ENCODE measurements at places on chromosomes 1 and 21.

DNA sequence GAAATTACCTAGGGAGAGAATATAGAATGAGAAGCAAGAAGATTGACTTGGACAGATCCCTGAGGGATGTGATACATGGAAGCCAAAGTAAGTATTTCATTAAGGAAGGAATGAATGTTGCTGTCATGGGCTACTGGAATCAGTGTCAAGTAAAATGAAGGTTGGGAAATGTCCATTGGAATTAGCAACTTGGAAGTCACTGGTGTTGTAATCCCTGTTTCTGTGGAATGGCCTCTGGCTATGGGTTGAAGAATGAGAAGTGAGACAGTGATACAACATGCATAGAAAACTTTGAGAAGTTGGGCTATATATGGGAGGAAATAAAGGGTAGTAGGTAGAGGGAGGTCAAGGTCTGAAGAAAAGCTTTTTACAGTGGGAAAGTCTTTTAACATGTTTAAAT is 54.7 kb downstream of the CCDC18 start:
- H3K27ac ChIP-seq, result no peak overlapping the region
- no peaks in the 10 kb centered on the region for H3K36me3 ChIP-seq
- H3K4me1 ChIP-seq, result no peaks in the 10 kb centered on the region
- DNase-seq, result no peak

DNA sequence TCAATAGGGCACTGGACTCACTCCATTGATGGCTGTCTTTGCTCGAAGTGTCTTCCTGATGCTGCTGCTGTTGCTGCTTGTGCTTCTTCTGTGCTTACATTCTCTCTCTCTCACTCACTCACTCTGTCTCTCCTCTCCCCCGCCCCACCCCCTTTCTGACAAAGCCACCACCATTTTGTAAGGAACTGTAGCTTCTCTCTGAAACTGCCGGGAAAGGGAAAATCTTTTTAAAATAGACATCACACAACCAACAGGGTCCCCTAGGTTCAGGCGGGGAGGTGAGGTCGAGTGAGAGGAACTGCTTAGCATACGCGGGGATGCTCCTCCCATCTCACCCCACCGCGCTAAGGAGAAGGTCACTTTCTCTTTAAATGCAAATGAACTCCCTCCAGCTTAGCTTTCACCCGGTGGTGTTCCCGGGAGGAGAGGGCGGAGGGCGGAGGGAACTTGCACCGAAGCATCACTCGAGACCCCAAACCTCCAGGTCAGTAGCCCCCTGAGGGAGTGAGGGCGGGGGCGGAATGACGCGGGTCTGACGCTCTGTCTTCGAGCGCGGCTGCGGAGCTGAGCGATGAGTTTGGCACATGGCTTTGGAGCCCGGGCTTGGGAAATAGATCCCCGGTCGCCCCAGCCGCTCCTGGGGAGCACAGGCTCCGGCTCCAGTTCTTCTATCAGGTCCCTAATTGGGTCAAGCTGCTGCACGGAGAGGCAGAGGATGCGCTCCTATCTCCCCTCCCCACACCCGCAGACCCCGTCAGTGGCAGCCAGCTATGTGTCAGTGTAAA is at the start of gene CCDC28B:
CCDC28B (plus strand) TSS at position 370 of the 785 bp plus-strand sequence. CDS start 1,341 bp downstream, outside the sequence.
- DNase-seq, result no peak
- H3K36me3 ChIP-seq, result peaks cover 14% of the 10 kb centered on the region
- H3K4me1 ChIP-seq, result peaks cover 33% of the 10 kb centered on the region

DNA sequence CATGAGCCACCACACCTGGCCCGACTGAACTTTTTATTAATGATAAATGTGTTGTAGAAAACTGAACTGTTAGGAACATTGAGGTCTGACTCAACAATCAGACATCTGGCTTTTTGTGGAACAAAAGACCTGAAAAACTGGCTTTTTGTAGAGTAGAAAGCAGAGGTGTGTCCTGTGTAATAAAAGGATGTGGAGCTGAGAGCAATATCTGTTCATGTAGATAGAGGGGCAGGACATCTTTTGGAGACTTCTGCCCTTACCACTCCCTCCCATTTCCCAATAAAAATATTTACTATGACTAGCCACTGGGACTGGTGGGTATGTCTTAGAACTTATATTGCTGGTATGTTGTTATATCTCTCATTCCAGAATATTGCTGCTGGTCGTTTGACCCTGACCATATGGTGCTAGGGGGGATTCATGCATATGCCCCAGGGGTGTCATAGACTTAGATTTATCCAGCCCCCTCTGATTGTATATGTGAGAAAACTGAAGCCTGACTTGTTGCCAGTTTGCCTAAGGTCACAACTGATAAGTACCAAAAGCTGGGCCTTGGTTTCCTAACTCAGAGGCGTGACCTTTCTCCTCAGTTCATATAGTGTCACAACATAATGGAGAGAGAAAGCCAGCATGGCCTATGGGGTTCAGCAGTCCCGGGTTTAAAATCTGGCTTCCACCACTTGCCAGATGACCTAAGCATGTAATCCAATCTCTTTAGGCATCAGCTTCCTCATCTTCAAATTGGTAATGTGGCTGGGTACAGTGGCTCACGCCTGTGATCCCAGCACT is 33.5 kb upstream of the PIGV start:
- H3K4me3 ChIP-seq, result no peak overlapping the region
- H3K27ac ChIP-seq, result no peak overlapping the region
- no peaks in the 10 kb centered on the region for H3K27me3 ChIP-seq
- DNase-seq, result no peak
- no peaks in the 10 kb centered on the region for H3K36me3 ChIP-seq

GRCh38 chr21:29657240-29657989 is 282.4 kb downstream of the GRIK1 start:
- no peaks in the 10 kb centered on the region for H3K27me3 ChIP-seq
- H3K27ac ChIP-seq, result peak overlapping the region; percentile 44
- H3K4me1 ChIP-seq, result peaks cover 8% of the 10 kb centered on the region
- no peaks in the 10 kb centered on the region for H3K36me3 ChIP-seq

DNA sequence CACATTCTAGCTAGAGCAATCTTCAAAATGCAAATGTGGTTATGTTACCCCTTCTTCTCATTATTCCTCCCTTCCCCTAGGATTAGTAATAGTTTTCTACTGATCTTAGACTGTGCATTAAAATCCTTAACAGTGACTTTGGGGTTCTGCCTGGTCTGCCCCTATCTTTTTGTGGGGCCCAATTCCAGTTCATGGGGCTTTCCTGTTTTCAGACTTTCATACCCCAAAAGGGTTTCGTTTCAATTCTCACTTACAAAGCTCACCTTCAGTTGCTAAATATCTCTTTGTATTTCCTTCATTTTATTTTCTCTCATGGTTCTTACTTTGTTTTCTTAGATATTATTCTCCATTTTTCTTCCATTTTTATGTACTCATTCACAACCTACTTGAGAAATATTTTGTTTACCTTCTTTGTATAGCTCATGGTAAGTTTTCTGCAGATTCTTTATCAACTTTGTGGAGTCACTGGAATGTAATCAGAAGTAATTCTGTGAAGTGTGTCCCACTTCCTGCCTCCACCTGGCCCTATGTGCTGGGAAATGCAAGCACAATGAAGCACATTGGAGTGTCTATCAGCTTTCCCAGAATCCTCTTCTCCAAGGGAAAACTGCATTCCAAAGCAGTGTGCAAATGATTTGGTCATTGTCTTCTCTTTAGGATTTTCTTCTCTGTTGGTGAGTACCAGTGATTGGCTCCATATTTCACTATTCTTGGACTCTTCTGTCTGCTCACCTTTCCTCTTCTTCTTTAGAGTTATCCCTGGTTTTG is 350.2 kb downstream of the ZNF326 start:
- H3K4me1 ChIP-seq, result no peaks in the 10 kb centered on the region
- H3K27ac ChIP-seq, result no peak overlapping the region
- no peaks in the 10 kb centered on the region for H3K36me3 ChIP-seq
- H3K27me3 ChIP-seq, result no peaks in the 10 kb centered on the region
- DNase-seq, result no peak

DNA sequence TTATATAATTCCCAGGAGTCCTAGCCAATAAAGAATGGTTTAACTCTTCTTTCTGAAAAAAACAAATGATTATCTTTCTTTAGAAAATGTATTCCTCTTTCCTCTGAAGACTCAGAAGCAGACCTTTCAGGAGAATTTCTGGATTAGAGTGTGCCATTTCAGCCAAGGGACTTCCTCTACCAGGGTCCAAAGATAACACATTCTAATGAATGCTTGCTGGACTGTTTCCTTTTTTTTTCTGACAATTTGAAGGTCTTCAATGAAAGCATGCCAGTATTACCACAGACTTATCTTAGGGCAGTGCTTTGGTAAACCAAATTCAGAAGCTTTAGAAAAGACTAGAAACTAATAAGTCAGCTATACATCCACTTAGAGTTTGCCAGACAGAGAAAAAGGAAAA is 80.5 kb downstream of the RERE start:
- DNase-seq, result no peak
- H3K36me3 ChIP-seq, result no peaks in the 10 kb centered on the region
- H3K4me1 ChIP-seq, result peaks cover 7% of the 10 kb centered on the region
- no peak overlapping the region for H3K27ac ChIP-seq
- H3K4me3 ChIP-seq, result no peak overlapping the region

DNA sequence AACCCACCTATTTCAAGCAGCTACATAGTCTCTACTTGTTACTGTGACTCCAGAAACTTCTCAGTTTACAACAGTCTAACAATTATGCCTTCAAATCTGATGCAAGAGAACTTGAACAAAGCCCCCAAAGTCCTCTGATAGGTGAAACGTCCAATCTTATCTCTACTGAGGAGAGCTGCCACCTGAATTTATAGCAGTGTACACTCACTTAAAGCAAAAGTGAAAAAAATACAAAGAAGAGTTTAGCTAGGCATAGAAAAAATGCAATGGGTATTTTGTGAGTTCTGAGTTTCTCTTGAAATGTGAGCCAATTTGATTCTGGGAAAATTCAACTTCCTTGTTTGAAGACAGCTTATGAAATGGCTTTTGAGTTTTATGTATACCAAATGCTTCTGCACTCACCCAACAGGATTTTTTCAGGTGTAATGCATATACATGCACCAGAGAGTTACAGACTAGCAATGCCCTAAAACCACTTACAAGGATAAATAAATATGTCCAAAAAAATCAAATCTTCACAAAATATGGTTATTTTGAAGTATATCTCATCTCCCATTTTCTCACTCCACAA is 17.8 kb upstream of the CLIC6 start:
- H3K4me1 ChIP-seq, result no peaks in the 10 kb centered on the region
- no peak overlapping the region for H3K4me3 ChIP-seq
- no peaks in the 10 kb centered on the region for H3K27me3 ChIP-seq
- no peaks in the 10 kb centered on the region for H3K36me3 ChIP-seq
- DNase-seq, result no peak
